ENCODE measurements at places on chromosomes 2 and 18. TPM values are rescaled to one million over a fixed set of nuclear protein-coding genes. Genes with fewer than 3 reads are reported as not detected.
A peak's percentile ranks its signal among the peaks of the same experiment; 100 is the strongest.

GRCh38 chr18:76554547-76555222 lies 59.6 kb upstream of the ZNF516 start:
- DNase-seq, result no peak

DNA sequence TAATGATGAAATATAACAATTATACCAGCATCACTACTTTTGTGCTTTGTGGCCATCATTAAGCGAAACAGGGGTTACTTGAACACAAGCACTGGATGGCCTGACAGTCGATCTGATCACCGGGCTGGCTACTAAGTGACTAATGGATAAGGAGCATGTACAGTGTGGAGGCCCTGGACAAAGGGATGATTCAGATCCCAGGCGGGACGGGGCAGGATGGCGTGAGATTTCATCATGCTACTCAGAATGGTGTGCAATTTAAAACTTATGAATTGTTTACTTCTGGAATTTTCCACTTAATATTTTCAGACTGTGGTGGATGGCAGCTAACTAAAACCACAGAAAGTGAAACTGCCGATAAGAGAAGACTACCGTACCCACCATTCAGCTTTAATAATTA lies 7.0 kb upstream of the CLIP4 start:
- DNase-seq, result peak; percentile 96

Gene MRPL53
- 38.0 TPM for total RNA-seq

Gene ARMC9
- 60.4 TPM for total RNA-seq

Gene LHCGR
- not detected for total RNA-seq

DNA sequence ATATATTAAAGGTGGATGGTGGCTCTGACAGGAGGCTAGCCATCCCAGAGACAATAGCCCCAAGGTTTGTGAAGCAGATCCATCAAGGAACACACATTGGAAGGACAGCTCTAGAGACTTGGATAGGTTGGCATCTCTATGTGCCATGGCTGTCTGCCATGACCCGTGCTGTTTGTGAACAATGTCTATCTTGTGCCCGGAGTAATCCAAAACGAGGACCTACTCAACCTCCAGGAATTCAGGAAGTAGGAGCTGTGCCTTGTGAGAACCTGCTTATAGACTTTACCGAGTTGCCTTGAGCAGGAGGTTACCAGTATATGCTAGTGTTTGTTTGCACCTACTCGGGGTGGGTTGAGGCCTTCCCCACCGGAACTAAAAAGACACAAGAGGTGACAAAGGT lies 43.1 kb upstream of the SELENOI start:
- DNase-seq, result peak; percentile 7

DNA sequence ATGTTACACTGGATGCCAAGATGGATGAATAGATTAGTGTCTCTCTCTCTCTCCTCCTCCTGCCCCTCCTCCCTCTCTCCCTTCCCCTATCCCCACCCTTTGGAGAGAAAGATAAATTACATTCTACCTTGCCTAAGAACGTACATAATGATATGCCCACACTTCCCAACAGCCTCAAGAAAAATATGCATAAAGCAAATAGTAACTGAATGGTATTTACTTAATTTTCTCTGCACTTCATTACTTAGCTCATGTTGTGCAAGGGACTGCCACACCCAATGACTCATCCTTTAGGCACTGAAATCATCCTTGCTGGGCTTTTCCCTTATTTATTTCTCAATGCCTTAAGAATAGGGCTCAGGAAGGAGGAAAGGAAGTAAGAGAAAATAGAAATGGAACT lies 137.3 kb upstream of the PID1 start:
- peak; percentile 94 for DNase-seq

Gene CXCR4
- under 0.01 TPM for total RNA-seq

Gene RMND5A
- 17.3 TPM for total RNA-seq

- no peak for DNase-seq
Measured at GRCh38 chr18:24068945-24069693, 54.6 kb downstream of the TTC39C start.

DNA sequence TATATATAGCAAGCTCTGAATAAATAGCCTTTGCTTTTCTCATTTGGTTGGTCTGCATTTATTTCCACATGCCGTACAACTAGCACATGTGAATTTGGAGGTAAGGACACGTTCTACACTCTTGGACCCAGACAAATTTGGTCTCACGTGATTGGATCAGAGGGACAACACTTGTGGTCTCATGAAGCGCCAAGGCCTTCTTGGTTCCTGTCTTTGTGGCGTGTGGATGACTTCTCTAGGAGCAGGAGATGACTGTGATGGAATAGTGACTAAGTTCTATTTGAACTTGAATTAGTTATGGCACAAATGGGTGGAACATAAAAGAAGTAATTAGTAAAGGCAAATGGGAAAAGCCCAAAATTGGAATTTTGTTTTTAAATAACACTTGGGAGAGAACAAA lies 206.9 kb downstream of the BCL2 start:
- DNase-seq, result no peak

Gene CD8A
- not detected for total RNA-seq

DNA sequence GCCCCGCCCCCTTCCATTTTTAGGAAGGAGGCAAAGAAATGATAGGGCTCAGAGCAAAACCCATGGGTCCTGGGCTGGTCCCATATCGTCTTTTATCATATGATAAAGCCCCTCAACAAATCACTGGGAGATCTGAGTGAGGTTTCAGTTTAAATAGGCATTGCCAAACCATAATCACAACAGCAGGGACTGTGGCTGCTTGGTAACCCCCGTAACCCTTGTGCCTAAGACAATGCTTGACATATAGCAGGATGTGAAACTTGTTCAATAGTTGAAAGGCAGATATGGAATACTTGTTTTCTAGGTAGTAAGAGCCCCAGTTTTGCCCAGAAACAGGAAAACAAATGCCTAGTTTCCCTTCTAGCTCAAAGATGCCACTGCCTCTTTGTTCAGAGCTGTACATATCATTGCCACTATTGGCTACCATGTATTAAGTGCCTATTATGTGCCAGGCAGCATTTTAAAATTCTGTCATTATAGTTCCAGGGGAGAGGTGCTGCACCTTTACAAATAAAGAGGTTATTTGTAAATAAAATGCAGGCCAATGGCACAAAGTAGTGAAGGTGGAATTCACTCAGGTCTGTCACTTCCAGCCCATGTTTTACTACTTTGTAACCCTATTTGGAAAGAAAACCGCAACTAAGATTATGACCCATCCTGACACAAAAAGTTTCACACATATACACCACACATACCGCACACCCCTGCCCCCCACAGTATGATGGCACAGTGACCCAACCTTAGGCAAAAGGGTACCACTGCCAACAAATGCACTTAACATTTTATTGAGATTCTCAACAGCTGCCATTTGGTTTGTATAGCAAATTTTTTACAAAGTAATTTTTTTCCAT lies 14.2 kb downstream of the NAGK start:
- DNase-seq, result no peak

DNA sequence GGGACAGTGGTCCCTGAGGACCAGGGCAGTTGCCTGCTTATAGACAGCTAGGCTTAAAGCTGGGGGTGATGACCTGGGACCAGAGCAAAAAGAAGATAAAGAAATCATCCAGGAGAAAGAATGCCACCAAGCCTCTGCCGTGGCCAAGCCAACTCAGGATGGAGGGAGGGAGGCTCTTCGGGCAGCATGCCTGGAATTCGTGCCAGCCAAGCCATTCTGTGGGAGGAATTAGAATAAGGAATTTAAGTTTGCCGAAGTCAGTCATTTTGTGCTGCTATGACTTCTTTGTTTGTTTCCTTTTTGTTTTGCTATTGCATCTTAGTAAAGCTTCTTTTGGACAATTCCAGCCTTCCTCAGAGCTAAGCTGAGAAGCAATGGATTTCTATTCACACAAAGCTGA lies 124.1 kb downstream of the EN1 start:
- no peak for DNase-seq

Gene TMX3
- 107 TPM for total RNA-seq

- DNase-seq, result no peak
Measured at GRCh38 chr2:102385522-102385921, 29.9 kb downstream of the IL18R1 start.

DNA sequence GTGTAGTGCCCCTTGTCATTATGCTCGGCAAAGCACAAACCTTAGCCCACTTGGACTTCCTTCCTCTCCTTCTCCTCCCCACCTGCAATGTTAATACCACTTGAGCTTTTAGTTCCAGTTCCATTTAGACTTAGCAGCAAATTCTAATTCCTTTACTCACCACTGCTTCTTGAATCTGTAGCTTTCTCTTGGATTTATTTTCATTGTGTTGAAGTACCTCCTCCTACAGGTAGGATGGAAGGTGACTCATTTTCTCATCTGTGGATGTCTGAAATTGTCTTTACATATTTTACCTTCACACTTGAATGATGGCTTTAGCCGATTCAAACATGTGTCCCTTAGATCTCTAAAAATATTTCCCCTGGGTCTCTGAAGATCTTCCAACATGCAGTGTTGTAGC lies 32.8 kb upstream of the BIN1 start:
- no peak for DNase-seq

Gene UGT1A4
- not detected for total RNA-seq

- no peak for DNase-seq
Measured at GRCh38 chr2:196144513-196145126, 26.8 kb downstream of the STK17B start.

Gene REG3G
- total RNA-seq, result not detected

Gene ST8SIA5
- under 0.01 TPM for total RNA-seq

DNA sequence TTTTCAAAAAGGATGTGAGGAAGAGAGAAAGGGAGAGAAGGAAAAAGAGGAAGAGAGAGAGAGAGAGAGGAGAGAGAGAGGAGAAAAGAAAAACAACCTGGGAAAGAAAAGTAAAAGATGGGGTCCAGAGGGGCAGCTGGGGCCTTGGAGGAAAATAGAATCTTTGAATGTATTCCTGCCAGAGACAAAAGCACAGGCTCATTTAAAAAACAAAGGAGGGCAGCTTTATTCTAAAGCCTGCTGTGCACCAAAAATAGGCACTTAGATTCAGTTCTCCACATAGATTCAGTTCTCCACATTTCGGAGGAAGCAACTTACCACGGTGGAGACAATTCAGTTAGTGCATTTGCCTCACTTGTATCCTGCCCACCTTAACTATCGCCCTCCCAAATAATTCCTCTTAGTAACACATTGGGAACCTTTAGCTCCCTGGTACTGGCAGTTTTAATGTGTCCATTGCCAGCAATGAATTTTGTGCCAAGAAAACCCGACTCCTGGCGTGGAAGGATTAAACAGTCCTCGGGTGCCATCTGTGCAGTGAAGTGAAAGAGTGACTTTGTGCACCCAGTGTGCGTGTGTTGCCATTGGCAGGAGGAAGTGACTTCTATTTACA lies 71.3 kb downstream of the DPP4 start:
- DNase-seq, result no peak

- DNase-seq, result no peak
Measured at GRCh38 chr2:30055548-30055947, 91.3 kb upstream of the YPEL5 start.

DNA sequence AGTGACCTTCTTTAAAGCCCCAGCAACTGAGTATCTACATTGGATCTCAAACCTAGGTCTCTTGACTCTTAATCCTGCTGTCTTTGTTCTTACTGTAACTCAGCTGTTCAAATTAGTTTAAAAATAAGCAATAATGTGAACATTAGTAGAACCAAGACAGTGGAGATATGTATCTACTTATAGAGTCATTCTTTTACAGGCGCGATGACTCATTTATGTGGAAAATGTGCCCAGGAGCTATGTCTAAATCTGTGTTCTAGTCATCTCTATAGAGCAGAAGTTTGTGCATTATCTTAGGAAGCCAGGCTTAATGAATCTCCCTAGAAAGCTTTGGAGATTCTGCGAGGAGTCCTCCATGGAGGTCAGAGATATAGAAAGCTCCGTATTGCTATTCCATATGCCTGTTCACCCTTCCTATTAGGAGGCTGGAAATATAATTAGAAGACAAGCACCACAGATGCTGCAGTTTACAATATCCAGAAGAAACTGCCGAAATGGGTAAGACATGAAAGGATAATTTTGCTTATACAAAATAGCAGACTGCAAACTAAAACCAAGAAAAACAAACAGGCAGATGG lies 211.6 kb downstream of the TRIB2 start:
- DNase-seq, result peak; percentile 84

All from fibroblast of lung (primary cell).